Posterior cingulate gyrus (tissue), 11 donors: ENCODE measurements at places on chromosomes 2 and 18.

- no peak for DNase-seq
Observed at GRCh38 chr2:33160191-33160590, 213.4 kb downstream of the LTBP1 start.

DNA sequence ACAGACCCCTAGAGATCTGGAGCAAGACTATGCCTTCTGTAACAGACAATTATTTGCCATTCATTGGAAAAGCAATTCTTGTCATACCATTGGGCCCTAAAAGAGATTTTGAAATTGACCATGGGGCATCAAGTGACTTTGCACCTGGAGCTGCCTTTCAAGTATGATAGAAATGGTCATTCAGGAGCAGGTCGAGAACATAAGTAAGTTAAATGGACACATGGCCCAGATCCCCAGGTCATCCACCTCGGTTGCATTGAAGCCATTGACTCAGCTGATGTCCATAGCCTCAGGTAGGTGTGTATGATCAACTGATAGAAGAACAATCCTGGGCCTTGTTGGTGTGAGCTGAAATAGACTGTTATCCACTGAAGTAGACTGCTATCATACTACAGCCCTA, 19.3 kb downstream of the CHCHD5 start:
- DNase-seq, result no peak

DNA sequence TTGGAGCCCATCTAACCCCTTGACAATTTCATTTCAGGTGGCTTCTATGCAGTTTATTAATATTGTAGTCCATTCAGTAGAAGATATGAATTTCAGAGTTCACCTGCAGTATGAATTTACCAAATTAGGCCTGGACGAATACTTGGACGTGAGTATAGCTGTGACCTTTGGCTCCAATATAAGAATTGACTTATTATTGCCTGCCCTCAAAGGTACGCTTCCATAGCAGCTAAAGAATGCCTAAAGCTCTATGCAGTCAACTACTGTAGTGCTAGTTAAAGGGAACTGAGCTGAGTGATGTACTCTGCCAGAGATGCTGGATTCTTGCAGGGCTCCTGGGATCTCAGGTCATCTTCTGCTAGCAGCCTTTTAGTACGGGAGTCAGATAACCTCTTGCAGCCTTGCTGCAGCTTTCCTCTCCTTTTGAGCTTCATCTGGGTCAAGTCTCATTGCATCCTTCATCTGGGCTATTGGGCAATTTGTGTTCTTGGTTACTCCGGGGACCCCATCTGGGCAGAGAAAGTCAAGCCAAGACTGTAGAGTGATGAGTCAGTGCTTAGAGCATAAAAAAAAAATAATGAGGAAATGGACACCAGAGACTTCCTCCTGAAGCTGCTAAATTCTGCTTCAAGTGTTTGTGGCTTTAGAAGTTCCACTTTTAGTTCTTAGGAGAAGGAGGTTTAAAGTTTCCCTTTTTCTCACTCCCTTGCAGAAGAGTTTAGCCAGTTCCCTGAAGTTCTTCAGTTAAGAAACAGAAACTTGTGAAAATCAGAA, 105.6 kb downstream of the PRPF40A start:
- DNase-seq, result no peak

GRCh38 chr2:182165202-182165601, 179.5 kb downstream of the PPP1R1C start:
- no peak for DNase-seq

DNA sequence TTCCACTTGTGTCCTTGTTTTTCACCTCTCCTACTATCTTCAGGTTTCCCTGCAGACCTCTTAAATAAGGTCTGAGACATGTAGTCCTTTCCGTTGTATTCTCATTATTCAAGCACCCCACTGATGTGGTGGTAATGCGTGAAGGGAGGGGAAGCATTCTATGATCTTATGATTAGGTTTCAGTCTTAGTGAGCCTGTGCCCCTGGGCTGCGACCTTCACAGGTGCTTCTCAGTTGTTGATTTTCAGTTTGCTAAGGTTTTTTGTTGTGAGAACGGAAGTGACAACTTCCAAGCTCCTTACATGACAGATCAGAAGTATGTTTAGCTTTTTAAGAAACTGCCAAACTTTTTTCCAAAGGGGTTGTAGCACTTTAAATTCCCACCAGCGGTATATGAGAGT, 41.3 kb downstream of the VPS54 start:
- DNase-seq, result no peak

DNA sequence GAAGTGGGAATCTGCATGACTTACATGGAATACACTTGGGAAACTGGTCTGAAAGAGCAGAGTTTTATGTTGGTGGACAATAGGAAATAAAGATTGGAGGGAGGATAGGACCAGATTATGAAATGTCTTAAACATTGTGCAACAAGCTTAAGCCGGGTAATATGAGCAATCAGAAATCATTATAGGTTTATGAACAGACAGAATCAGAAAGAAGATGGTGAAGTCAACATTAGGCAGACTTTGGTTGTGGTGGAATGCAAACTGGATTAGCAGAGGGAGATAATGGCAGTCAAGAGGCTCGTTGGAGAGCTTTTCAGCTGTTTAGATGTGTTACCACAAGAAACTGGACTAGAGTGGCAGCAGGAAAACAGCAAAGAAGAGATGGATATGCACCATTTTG, 43.5 kb downstream of the CRIM1 start:
- DNase-seq, result no peak

- no peak for DNase-seq
Observed at GRCh38 chr18:36811955-36812354, 16.8 kb downstream of the TPGS2 start.

DNA sequence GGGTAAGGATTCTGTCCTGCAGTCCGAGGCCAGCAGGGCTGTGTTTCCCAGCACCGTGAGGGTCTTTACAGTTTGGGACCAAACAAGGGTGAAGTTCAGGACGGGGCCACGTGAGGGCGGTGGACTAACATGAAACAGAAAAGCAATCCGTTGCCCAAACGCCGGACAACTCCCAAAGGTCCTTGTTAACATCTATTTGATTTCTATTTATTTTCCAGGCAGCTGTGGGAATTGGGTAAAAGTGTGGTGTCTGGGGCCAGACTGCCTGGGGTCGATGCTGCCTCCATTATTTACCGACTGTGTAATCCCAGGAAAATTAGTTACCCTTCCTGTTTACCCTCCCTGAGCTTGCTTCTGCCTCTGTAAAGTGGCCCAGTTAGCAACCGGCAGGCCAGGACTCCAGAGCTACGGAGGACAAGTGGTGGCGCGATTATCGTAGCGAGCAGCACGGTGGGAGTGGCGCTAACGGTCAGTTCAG, 66.3 kb upstream of the TCF7L1 start:
- DNase-seq, result peak; percentile 64

- DNase-seq, result no peak
Observed at GRCh38 chr2:27756544-27757498, 14.7 kb upstream of the MRPL33 start.

- DNase-seq, result no peak
Observed at GRCh38 chr2:195106681-195107380, 550.2 kb upstream of the SLC39A10 start.

- no peak for DNase-seq
Observed at GRCh38 chr2:6704077-6704476, 161.6 kb downstream of the CMPK2 start.

DNA sequence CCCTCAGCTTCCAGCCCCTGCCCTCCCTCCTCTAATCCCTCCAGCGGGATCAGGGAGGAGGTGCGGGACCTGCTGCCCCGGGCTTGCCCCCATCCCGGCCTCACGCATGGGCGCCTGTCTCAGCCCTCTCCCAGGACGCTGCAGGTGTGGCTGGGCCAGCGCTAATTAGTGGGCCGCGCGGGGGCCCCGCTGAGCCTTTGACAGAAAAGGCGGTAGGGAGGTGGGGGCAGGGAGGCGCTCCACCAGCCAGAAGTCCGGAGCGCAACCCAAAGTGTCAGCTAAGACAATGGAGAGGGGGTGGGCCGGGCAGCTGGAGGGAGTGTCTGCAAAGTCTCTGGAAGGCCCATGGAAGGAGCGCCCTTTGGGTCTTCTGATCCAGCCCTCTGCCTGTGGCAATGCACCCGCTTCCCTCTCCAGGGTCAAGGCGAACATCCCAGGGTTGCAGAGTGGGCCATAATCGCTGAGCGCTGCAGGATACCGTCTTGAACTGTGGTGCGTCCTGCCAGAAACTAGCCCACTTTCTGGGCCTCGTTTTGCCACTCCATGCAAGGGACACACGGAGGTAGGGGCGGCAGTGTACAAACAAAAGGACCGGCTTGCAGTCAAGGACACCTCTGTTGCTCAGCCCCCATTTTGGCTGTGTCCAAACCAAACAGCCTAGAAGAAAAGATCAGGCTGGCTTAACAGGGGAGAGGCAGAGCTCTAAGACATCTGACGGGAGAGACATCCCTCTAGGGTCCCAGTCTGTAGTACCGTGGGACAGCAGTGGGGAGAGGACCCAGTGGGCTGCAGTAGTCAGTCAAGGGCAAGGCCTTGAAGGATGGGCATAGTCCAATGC, 3.5 kb downstream of the ATP6V1B1 start:
- DNase-seq, result no peak

GRCh38 chr2:26644188-26644835, 3.1 kb upstream of the CIB4 start:
- no peak for DNase-seq

DNA sequence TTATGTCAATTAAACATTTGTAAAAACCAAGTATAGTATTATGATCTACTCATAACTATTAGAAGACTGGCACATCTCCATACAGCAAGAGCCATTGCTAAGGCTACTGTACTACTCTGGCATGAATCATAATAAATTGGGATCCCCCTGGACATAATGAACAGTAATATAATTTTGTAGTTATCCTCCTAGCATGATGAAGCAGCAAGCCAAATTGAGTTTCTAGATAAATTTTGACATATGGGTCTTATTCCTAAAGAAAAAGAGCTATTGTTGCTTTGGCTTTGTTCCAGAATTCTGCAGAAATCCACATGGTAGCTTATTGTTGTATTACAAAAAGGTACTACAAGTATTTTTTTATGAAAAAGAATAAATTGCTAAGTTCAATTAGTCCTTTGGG, 204.3 kb downstream of the CAMKMT start:
- DNase-seq, result no peak

DNA sequence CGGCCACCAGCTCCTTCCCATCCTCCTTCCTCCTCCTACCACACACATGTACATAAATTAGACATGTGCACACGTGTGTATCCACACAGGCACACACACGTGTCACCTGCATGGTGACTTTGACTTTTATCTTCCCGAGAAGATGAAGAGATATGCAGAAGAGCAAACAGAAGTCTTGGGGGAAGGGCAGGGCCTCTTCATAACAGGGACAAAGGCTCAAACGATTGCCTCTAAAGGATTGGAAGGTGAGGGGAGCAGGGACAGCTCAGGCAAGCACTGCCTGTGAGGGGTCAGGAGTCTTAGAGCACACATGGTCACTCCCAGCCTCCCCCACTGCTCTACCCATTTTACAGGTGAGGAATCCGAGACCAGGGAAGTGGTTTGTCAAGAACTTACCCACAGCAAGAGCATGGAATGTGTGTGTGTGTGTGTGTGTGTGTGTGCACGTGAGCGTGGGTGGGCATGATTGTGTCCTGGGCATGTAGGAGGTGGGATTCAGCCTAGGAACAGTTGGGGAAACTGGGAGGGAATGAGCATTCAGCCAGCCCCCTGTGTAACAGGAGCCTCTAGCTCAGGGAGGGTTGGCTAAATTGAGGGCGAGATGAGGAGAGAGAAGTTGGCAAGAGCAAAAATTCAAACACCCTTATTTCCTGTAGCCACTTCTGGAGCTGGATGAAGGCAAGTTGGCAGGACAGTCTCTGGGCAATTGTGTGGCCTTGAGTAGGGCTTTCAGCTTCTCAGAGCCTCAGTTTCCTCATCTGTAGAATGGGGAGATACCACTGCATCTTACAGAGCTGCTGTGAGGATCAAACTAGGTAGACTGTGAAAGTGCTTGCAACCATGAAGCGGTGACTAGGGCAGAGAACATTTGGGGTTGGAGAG, 24.2 kb downstream of the CIB4 start:
- no peak for DNase-seq

GRCh38 chr18:13541621-13542519, 184.5 kb downstream of the FAM210A start:
- DNase-seq, result no peak

- no peak for DNase-seq
Observed at GRCh38 chr2:236861196-236861875, 224.4 kb upstream of the COPS8 start.

DNA sequence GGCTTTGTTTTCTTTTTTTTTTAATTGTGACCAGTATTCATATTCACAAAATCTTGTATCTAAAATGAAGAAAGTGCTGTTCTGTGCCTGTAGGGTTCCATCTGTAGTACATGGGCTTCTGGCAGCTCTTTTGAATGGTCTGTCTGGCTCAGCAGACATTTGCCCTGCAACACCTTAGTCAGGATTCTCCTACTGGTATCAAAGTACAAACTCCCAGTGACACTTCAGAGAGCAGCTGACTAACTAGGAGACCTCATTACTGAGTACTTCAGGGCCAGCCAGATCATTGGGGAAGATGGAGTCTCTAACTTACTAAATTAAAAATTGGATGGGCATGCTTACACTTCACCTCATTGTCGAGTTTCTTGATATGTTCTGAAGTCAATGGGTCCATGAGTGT, 39.7 kb downstream of the GRHL1 start:
- no peak for DNase-seq

GRCh38 chr2:20593072-20594034, 57.5 kb downstream of the HS1BP3 start:
- peak; percentile 5 for DNase-seq

GRCh38 chr2:230134496-230135129, 65.9 kb upstream of the SLC16A14 start:
- DNase-seq, result no peak
